ENCODE measurements at places on chromosomes 6 and 20.

DNA sequence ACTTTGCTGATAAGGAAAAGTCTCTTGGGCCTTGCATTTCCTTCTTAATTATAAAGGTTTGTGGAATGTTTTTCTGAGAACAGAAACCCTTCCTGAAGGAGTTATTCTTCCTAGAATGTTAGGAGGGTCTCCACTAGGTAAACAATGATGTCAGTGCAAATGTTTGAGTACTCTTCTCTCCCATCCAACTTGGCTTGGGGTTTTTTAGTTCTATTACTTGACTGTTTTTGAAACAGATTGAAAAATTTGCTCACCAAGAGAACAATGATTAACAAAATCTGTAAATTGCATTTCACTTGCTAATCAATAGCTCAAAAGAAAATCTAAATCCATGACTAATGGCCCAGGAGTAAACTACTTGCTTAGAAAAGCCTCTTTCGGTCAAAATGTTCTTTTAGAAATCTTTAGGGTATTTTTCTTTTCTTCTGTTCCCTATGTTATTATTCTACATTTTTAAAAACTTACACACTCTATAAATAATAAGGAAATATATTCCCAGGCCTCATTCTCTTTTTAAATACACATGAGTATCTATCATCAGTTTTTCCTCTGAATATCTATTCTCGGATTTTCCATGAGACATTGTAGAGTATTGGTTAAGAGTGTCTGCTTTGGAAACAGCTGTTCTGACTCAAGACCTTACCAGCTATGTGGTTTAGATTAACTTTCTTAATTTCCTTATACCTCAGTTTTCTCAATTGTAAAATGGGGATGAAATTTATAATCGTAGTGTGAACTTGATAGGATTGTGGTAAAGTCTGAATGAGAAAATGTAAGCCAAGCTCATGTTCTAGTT, 234.2 kb upstream of the CITED2 start:
- DNase-seq, result no peak

- DNase-seq, result no peak
Measured at GRCh38 chr6:122422614-122423267, 23.3 kb downstream of the HSF2 start.

DNA sequence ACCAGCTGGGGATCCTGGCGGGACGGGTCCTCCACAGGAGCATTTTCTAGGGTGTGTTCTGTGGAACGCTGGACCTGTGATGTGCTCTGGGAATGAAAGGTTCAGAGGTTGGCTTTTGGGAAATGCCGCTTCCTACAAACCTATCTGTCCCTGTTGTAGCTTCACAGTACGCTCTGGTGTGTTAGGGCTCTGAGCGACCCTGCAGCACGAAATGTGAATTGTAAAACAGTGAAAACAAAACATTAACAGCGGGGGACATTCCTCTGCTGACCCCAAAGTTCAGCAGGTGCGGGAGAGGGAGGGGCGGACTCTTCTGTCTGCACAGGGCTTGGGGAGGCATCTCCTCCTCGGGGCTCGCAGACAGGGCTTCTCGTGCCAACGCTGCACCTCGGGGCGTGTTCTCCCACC, 155.9 kb downstream of the NRN1 start:
- DNase-seq, result no peak

DNA sequence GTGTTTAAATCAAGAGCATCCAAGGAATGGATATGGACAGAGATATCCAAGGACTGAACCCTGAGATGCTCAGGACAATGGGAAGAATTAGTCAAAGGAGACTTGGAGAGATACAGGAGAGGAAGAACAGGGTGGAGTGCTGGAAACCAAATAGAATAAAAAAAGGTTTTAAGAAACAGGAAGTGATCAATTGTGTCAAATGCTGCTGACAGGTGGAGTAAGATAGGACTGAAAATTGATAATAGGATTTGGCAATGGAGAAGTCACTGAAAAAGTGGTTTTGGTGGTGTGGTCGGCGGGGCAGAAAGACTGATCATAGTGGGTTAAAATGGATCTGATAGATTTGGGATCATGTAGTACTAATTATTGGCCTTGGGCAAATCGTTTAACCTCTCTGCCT, 37.9 kb upstream of the PNRC1 start:
- DNase-seq, result no peak

- DNase-seq, result no peak
Measured at GRCh38 chr20:38291966-38292365, 12.0 kb upstream of the BPI start.

- DNase-seq, result no peak
Measured at GRCh38 chr6:56406276-56407269, 159.2 kb upstream of the COL21A1 start.

DNA sequence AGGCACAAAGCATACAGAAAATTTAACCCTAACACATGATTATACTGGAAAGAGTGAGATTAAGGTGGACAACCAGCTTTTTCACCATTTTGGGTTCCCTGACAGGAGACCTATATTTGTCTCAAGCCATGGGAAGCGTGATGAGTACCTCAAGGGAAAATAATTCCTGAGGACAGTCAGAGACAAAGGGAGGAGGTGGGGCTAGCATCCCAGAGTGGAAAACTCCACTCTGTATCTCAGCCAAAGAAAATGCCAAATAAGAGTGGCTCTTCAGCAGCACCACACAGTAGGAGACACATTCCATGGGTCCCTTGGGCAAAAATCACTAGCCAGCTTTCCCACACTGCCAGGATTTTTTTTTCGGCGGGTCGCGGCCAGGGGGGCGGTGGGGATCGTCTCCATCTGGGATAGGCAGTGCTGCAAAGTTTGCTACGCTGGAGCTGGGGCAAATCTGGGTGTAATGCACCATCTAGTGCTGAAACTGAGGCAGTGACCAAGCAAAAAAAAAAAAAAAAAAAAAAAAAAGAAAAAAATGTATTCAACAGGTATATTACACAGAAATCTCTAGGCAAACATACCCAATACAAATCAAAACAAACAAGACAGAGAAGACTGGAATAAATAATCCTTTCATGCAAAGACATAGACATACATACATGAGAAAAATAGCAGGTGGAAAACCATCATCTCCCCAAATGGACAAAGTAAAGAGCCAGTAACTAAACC, 77.3 kb upstream of the SLC35F1 start:
- DNase-seq, result no peak

- DNase-seq, result no peak
Measured at GRCh38 chr20:44819936-44820335, 9.6 kb upstream of the RIMS4 start.

DNA sequence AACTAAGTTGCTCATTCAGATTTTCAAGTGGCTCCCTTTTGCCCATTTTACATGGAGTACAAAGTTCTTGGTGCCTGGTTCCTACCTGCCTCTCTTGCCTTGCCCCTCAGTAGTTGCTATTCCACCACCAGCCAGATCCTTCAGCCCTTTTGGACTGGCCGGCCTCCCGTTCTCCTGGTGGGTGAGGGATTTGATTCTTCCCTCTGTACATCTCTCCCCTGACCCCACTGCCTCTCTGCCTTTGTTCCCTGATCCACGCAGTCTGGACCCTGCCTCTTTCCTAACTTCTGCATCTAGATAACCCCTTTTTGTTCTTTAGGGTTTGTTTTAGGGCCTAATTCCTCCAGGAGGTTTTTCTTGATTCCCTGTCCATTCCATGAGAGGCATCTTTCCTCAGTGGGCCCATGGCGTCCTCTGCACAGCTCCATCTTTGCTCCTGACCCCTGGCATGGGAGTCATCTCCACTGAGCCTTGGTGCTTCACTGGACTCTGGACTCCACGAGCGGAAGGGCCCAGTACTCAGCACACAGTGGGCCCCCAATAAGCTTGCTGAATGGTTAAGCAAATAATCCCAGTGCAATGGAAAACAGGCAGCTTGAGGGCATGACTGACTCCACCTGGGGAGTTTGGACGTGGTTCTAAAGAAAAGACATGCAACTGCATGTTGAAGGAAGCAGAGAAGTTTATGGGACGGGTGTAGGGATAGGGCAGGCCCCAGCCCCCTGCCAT, 309.3 kb upstream of the SUPT3H start:
- no peak for DNase-seq

DNA sequence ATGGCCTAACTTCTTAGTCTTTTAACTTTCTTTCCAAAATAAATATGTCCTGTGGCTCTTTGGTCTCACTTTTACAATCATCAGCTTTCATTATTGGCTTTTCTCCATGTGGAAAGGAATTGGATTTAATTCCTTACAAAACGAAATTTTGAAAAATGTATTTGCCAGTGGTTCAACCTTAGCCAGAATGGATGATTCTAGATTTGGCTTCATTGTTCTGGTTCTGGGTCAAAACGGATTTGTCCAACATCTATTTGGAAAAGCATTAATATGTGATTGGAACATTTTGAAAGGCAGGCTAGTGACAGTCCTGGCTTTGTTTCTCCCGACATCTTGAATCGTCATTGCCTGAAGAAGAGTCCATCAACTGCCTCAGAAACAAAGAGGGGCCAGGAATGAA, 59.2 kb downstream of the TENT5A start:
- DNase-seq, result no peak

DNA sequence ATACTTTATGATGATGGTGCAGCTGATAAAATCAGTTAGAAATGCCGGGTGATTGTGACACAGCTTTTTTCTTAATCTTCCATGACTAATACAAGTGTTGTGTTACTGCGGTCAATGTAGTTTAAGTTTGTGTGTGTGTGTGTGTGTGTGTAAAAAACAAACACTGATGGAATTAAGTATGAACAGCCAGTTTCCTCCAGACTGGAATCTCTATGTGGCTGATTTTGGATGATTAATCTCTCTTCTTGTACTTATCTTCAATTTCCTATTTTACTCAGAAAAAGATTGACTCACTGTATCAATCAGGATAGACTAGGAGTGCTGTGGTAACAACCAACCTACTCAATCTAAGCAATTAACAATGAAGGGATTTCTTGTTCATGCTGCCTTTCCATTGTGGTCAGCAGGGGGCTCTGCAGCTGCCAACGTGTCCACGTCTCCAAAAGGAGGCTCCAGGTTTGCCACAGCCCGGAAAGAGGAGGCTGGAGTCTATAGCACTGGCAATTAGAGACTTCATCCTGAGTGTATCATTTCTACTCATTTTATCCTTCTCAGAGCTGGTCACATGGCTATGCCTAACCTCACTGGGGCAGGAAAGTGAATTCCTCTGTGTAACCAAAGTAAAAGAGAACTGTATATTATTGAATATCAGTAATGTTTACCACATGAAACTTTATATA, 107.7 kb downstream of the CD109 start:
- DNase-seq, result peak; percentile 21

- no peak for DNase-seq
Measured at GRCh38 chr20:59232618-59233017, 67.8 kb upstream of the EDN3 start.

DNA sequence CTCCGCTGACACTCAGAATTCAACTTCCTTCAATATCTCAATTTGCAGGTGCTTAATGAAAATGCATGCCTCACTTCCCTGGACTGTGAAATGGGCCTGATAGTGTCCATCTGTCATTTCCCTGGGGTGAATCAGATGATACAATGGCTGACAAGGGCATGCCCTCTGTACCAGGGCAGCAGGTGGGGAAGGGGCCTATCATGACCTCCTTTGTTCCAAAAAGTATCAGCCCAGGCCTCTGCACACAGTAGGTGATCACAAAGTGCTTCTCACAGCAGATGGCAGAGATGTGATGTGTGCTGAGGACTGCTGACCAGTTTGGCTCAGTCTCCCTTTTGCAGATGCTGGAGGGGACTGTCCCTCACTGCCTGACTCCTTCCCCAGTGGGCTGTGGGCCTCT, 44.3 kb downstream of the DLGAP4 start:
- DNase-seq, result no peak

DNA sequence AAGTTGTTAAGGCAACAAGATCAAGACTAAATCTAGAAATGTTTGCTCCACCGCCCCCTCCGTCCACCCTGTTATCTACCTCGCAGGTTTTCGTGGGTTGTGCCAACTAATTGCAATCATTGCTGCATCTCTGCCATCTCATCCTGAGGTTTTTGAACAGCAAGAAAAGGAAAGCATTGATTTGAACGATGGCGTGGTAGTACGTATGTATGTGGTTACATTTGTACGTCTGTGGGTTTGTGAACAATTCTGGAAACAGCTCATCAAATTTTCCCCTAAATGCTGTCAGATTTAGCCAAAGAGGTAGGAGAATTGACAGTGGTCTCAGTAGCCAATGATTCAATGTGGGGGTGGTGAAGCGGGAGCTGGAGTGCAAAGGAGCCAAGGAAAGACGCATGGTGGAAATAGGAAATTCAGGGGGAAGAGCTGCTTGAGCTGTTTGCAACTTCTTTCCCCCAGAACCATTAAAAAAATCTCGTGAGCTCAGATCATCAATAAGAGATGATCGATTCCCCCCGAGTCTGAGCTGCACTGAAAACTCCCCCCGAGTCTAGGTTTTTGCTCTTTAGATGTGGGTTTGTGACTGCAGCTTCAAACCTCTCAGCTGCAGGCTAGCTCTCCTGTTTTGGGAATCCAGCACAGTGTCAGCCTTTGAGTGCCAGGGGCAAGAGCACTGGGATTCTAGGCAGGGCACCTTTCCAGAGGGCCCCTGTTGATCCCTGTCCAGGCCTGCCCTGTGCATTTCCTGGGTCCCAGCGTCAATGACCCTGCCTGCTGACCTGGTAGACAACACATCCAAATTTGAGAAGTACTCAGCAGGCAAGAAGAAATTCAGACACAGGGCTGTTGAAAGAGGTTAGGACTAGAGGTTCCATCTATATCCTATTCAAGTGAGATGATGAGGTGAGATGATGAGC, 72.6 kb upstream of the LY86 start:
- peak; percentile 79 for DNase-seq

DNA sequence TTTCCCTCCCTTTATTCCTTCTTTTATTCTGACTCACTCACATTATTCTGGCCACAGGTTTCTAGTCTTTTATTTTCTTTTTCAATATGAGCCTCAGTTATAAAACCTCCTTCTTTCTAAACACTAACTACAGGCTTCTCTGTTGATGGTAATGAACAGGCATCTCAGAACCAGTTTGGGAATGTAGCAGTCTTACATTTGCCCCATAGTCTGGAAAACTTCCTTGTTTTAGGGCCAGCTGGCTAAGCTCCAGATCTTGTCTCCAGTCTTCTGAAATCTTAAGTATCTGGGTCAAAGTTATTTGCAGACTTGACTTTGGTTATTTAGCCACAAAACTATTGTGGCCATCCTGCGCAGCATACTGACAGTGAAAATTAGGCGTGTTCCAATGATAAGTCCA, 97.0 kb upstream of the MAN1A1 start:
- DNase-seq, result no peak

DNA sequence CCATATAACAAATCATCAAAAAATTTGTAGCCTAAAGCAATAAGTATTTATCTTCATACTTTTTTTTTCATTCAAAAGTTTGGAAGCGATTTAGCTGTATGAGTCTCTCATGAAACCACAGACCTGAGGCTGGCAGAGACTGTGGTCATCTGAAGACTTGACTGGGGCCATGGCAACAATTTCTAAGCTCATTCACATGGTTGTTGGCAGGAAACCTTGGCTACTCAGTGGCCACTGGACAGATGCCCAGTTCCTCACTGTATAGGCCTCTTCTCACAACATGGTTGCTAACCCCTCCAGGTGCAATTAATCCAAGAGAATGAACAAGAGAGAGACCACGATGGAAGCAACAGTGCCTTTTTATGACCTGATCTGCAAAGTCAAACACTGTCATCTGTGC, 235.9 kb downstream of the BTBD3 start:
- DNase-seq, result no peak

DNA sequence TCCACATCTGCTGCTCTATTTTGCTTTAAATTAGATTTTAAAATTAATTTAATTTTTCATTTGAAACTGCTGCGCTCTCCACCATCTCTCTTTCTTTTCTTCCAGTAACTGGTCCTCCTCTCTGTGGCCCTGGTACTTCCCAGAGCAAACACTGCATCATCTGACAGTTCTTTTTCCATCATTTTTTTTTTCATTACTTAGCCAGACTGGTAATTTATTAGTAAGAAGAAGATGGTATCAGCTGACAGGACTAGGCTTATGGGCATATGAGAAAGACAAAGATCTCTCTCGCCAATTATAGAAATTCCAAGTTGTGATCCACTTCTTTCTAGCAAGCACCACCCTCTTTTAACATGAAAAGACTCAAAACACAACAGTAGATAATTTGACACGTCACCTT, 73.7 kb upstream of the FAM184A start:
- no peak for DNase-seq

Data from activated CD4-positive, alpha-beta T cell treated with anti-CD3 and anti-CD28 coated beads for 48 hours (primary cell).